ENCODE measurements at places on chromosomes 7 and 10. TPM values are rescaled to one million over a fixed set of nuclear protein-coding genes. Genes with fewer than 3 reads are reported as not detected.

DNA sequence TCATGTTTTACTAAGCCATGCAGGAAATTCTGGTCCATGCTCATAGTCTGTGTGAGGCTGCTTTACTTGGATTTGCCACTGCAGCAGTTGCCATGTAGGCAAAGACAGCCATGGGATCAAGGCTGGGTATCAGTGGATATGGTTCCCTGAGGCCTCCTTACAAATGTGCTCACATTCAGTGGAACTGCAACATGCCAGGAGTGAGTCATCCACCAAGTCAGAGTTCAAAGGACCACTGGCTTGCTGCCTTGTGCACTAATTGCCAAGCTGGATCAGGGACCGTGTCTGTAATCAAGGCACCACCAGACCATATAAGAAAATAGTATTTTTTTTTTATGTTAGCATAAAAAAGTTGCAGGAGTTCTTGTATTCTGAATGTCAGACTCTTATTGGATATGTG, 101.0 kb downstream of the CDCA7L start:
- H3K4me1 ChIP-seq = no peaks in the 10 kb centered on the region
- no peak overlapping the region for H3K27ac ChIP-seq
- no peak overlapping the region for H3K4me3 ChIP-seq
- no peaks in the 10 kb centered on the region for H3K36me3 ChIP-seq
- DNase-seq = no peak

DNA sequence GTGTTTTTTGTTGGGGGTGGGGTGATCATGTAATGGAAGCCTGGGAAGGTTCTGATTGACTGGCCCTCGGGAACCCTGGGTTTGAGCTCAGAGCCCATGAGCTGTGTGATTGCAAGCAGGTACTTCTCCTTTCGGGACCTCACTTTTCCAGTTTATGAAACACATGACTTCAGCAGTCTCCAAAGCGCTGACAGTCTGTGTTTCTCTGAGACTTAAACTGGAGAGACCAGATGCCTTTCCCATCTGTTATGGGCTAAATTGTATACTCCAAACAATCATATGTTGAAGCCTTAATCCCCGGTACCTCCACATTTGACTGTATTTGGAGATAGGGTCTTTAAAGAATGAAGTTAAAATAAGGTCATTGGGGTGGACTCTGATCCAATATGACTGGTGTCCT, 493.6 kb downstream of the GALNT17 start:
- H3K27me3 ChIP-seq = no peaks in the 10 kb centered on the region
- no peak overlapping the region for H3K27ac ChIP-seq
- H3K4me3 ChIP-seq = no peak overlapping the region
- H3K36me3 ChIP-seq = no peaks in the 10 kb centered on the region
- H3K4me1 ChIP-seq = no peaks in the 10 kb centered on the region

GRCh38 chr7:36854652-36855051, 130.4 kb upstream of the AOAH start:
- H3K4me3 ChIP-seq = no peak overlapping the region
- H3K36me3 ChIP-seq = no peaks in the 10 kb centered on the region
- peaks cover 62% of the 10 kb centered on the region for H3K27me3 ChIP-seq
- no peaks in the 10 kb centered on the region for H3K4me1 ChIP-seq
- H3K27ac ChIP-seq = no peak overlapping the region

XPNPEP1 gene
- total RNA-seq = 50.0 TPM

NEUROG3 gene
- not detected for total RNA-seq

All from Calu3 (cell line).